ENCODE measurements at places on chromosomes 16 and 17.
A peak's percentile ranks its signal among the peaks of the same experiment; 100 is the strongest.

DNA sequence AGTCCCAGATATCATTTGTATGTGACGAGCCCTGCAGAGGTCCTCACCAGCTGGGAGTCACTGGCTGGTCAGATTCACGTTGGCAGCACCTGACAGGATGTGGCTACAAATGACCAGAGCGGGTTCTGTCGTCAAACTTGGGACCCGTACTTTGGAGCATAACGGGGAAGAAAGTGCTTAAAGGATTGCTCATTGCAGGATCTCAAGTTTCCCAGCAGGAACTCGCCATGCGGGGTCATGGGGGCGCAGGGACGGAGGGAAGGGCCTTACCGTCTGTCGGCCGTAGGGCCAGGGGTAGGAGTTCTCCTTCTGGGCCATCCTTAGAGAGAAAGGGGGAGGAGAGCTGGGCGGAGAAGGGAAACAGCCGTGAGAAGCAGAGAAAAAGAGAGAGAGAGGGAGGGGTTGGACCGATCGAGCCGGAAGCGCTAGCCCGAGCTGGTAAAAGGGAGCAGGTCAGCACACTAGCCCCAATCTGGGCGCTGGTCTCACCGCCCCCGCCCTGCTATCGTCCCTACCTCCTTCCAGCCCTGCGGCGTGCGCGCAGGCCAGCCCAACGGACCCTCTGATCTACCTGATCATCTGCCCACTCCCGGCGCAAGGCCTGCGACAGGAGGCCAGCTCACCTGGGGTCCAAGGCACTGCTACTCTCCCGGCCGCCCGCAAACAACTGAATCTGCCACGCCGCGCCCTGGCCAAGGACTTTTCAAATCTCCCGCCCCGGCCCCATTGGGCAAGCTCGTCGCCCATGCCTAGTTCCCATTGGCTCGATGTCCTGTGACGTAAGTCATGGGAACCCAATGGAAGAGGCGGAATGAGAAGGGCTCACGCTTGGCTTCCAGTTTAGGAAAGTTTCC lies at the start of gene AURKB:
Gene AURKB (minus strand): TSS at position 669 of the 854 bp plus-strand sequence. CDS start 351 bp downstream, at position 318.
- peak; percentile 96 for DNase-seq

DNA sequence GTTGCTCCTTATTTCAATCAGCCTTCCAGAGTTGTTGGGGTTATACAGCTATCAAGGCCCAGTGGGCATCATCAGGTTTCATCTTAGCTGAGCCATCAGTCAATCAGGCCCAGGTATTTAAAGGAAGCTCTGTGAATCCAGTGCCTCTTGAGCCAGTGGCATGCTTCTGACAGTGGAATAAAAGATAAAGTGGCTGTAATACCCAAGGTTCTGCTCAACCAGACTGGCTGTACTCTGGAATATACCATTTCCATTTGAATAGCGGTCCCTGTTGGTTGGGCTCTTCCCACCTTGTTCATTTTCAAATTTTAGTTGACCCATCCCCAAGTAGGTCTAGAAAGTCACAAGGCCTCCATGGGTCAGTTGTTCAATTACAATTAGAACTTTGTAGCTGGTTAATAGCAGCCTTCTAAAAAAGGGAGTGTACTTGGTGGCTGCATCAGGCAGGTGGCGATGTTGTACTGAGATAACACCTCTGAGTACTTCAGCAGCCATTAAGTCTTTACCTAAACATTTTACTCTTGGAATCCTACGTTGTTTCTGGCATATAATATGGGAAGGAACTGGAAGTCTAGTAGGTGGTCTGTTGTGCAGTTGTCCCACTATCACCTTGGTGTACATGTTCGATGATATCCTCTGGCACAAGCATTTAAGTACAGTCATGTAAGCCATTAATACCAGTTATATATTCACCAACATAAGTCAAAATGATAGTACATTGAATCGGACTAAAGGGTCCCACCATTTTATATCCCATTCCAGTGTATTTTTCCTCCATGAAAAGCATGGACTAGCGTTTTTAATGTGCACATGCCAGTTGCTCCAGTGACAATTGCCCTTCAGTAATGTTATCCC lies 294.1 kb downstream of the BCAS3 start:
- DNase-seq: peak; percentile 20

DNA sequence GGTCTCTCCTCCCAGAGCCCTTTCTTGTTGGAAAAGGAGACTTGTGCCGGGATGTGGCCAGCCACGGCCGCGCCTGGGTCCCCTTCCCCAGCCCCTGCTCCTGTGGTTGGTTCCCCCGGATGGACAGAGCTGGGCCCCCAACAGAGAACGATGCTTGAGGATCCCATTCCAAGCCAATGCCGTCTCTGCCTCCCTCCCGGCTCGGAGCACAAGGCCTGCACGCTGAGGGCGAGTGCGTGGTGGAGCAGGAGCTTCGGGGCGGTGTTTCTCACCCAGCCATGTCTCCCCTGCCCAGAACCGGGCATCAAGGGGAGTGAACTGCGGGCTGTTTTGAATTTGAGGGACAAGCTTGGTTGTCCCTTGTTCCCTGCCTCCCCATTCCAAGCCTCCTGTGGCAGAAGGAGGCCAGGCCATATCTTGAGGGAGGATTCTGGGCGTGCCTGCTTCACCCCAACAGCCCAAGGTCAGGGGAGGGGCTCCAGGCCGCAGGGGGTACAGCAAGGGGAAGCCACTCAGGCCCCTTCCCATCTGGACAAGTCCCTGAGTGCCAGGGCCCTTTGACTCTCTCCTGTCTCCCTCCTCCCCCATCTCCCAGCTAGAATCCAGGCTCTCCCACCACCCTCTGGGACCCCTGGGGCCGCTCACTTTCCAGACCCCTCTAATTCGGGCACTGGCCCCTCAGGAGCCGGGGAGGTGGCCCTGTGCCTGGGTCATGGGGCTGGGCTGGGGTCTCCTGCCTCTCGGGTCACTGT lies 43.6 kb downstream of the SOCS3 start:
- no peak for DNase-seq

DNA sequence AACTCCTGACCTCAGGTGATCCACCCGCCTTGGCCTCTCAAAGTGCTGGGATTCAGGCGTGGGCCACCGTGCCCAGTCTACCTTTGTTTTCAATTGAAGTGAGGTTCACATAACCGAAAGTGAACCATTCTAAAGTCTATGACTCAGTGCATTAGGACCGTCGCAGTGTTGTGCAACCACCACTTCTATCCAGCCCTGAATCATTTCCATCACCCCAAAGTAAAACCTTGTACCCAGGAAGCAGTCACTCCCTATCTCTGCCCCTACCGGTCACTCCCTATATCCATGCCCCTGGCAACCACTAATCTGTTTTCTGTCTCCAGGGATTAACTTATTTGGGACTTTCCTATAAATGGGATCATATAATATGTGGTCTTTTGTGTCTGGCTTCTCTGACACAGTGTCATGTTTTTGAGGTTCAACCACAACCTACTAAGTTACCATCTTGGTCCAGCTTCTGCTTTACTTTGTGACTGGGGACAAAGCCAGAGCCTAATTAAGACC lies 28.3 kb upstream of the CDC42EP4 start:
- DNase-seq: peak; percentile 98

DNA sequence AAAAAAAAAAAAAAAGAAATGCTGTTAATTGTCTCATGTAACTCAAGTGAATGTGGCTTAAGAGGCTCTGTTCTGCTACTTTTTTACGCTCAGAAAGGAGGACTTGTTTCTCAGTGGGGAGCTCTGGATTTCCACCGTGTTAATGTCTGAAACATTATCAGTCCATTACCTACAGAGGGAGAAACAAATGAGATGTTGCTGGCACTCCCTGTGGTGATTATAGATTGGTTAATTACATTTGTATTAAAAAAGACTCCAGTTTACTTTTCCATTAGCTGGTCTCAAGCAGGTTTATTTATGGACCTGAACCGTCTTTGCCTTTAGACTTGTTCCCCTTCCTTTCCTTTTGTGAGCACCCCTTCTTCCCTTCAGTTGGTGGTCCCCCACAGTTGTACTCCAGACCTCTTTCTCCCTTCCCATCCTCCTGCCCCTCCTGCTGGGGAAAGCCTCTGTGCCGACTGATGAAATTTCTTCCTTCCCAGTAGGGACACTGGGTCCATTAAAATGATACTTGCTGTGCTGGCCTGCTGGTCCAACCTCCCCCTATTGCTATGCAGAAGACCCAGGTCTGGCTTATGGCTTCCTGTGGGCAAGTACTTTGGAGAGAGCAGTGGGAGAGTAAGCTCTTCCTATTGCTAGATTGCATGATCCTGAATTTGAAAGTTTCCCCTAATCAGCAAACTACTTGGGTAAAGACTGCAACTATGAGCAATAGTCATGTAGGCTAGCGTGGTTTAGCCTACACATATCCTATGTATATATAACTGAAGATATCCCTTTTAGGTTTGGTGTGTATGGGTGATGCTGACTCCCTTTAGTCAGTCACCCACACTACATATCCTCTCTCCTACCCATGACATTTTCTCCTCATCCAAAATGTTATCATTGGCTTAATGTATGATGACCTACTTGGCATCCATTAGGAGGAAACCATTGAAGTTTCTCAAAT lies 8.1 kb downstream of the CDC6 start:
- DNase-seq: no peak

- DNase-seq: no peak
These were observed 70.5 kb downstream of the GAS7 start for GRCh38 chr17:10127819-10128425.

- no peak for DNase-seq
These were observed 17.9 kb upstream of the SPN start for GRCh38 chr16:29644973-29645693.

GRCh38 chr16:11452298-11452697 lies 107.0 kb downstream of the RMI2 start:
- no peak for DNase-seq

DNA sequence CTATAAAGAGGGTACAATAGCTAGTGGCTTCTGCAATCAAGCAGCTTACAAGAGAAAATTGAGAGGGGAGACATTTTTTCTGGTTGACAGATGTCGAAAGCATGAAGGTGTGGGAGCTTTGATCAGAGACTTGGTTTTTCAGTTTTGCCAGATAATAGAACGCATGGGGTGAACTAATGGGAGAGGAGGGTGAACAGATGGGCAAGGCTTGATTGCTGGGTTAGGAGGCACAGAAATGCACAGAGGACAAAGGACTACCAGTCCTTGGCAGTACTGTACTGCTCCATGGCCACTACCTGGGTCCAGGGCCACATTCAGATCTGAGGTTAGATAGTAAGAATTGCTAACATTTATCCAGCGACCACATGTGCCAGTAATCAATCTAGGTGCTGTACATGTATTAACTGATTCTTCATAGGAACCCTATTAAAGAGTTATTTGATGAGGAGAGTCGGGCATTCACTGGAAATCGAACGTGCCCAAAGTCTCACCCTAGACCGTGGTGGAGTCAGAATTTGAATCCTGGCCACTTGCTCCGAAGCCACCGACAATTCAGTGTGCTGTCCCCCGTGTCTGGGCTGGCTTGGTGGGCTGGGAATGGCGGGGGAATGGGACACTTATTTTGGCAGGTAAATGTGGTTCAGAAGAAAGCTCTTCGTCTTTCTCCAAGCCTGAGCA lies 873 bp upstream of the KSR1 start:
- no peak for DNase-seq

DNA sequence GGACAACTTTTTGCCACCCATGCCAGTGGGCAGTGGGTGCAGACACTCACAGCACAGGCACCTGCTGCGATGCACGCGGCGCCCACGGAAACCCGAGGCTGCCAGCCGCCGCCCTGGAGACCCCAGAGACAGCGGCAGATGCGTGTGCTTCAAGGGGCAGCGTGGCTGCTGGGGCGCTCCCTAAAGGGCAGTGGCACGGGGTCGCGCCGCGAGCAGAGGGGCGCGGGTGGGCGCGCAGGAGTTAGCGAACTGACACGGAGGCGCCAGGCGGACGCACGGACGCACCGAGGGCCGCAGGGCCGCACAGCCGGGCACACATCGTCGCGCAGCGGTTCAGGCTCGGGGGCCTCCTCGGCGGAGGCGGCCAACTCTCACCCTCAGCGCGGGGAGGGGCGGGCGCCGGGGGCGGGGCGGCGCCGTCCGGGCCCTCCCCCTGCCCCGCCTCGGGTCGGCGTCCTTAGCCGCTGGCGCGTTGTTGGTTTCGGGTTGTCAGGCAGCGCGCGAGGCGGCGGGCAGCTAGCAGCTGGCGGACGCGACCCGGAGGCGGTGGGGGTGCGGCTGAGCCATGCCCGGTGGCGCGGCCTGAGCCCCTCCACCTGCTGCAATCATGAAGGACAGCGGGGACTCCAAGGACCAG lies at the start of gene KIF19:
Gene KIF19 (plus strand): TSS at position 484 of the 637 bp plus-strand sequence. CDS start 124 bp downstream, at position 608.
- DNase-seq: peak; percentile 41

DNA sequence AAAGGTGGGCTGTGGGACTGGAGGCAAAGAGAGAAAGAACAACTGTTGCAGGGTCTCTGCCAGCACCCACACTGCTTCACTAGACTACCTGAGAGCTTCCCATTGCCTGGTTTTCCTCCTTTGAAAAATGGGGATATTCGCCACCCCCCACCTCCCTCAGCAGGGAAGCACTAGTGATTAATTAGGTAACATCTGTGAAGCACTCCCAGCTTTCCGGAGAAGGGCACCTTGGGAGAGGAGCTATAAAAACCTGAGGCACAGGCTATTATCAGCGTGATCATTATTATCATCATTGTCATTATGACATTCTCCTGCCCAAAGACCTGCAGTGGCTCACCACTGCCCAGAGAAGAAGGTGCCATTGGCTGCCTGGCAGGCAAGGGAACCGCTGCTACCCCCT lies 83.5 kb downstream of the XYLT1 start:
- no peak for DNase-seq
